ENCODE measurements at places on chromosomes 13 and 19.

DNA sequence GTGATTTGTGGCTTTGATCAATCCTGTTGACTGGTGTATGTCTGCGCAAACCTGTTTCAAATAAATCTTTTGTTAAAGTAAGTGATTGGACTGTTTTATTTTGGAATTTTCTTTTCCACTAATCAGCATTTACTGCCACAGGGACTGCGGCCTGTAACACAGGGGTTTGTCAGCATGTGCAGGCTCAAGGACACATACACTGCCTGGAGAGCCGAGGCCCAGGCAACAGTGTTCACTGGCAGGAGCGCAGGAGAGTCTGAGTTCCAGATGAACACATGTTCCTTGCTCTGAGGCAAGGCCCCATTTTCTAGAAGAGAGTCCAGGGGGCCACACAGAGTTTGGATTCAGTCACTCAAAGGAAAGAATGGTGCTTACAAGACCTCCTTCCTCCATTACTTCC, 26.0 kb downstream of the SHISA2 start:
- DNase-seq = no peak

DNA sequence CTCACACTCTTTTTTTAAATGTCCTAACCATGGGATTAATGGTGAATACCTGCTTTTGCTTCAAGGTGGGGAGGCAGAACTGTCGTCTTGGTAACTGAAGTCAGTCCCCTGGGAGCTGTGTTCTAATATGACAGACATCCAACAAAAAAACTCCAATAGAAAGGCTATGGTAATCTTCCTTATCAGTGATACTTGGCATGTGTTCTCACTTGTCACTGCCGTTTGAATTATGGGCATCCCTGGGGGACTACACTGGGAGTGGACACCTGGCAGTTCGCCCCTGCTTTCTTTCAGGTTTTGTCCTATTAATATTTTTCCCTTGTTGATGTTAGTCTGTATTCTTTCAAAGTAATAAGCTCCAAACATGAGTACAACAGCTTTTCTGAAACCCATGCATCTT, 252.6 kb downstream of the SLITRK5 start:
- DNase-seq = no peak

DNA sequence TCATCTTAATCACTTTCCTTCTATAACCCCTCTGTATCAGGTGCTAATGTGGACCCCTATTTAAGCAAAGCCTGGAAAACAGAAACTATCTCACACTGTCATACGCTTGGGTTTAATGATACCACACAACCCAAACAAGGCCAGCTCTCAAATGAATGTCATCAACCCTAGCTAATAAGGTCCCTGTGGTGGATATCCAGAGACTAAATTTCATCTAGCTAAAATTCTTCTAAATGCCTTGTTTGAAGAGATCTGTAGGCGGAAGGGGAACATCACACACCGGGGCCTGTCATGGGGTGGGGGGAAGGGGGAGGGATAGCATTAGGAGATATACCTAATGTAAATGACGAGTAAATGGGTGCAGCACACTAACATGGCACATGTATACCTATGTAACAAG, 95.5 kb downstream of the FOXO1 start:
- no peak for DNase-seq

DNA sequence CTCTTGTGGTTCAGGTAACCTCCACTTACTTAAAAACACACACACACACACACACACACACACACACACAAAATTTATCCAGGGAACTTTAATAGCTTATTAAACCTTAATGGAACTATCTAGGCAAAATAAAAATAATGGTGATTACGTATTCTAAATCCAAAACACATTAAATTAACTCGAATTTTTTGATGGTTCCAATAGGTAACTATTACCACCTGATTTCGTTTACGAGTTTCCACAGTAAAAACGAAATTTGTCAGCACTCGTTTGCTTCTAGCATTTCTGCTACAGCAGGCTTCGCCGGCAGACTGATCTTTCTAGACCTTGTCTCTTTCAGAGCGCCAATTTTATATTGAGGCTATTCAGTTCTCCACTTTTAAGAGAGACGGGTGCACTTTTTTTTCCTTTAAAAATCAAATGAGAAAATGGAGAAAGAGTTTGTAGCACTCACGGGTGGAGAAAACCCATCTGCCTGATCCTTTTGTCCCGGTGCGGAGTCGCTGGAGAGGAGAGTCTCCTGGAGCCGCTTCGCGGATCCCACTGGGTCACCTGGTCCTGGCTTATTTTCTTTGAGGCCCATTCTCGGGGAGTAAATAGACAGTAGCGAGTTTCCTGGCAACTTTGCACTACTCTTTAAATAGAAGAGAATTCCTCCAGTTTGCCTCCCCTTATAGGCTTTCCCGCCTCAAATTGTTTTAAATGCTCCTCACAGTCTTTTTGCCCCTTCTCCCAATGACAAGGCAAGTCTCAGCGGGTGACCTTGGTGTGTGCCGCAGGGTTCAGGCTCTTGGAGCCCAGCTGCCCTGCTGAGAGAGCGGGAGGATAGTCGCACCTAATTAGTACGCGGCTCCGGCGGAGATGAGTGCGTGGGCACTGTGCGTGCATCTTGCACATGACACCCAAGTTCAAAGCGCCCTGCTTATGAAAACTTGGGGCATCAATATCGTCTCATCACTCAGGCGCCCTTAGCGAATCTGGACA, 117.0 kb downstream of the KCNRG start:
- no peak for DNase-seq

DNA sequence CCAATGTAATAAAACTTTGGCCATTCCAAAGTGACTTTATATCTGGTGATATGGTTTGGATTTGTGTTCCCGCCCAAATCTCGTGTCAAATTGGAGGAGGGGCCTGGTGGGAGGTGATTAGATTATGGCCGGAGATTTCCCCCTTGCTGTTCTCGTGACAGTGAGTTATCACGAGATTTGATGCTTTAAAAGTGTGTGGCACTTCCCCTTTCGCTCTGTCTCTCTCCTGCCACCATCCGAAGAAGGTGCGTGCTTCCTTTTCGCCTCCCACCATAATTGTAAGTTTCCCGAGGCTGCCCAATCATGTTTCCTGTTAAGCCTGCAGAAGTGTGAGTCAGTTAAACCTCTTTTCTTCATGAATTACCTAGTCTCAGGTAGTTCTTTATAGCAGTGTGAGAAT, 9.3 kb upstream of the NALCN start:
- no peak for DNase-seq

DNA sequence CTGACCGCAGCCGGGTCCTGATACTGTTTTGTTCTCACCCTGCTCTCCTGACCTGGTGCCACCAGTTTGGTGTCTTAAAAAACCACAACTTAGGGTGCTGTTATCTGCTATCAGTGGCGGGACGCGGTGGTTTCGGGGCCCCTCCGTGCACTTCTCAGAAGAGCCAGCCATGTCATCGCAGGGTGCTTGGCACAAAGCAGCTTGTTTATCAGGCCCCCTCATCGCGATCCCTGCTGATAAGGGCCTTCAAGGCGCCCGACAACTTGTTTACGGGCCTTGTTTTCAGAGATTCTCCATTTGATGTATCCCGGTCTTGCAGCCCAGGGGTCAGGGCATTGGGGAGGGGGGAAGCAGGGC, 58.1 kb upstream of the KLF2 start:
- DNase-seq = no peak

DNA sequence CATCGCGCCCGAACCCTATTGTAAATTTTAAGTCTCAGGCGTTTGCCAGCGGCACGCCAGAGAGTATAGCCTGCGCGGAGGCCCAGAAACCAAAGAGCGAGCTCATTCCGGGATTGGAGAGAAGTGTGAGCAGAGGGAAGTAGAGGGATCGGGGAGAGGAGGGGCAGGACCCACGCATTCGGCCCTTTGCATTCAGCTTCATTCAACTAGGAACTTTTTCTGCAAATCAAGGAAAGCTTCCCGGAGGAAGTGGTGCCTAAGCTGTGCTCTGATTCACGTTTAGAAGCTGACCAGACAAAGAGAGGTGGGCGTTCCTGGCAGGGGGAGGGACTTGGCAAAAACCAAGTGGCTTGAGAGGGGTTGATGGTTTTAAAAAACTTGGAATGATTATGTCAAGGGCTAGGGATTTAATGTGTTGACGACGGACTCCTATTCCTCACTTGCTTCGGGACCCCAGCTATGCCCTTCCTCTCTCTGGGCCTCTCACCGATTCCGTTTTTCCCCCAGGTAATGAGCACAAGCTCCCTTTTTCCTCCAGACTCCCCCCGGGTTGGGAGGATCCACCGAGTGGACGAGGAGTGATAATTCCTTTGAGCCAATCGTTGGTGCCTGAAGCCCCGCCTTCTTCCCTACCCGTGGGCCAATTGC, 811 bp upstream of the PRMT1 start:
- DNase-seq = peak; percentile 94

DNA sequence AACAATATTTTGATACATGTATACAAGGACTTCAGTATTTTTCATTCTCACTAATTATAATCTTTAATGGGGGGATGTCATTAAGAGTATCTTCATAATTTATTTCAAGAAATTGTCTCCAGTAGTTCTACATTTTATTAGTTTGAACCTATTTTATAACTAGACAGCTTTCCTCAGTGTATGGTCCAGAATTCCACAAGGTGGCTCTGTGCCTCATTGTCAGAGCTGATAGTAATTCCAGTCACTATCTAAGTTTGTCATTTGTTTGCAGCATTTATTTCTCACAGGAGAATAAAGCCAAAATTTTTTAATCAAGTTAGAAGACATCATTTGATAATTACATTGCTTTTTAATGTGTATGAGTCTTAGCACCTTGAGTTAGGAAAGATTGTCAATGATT, 1633.0 kb upstream of the PCDH20 start:
- no peak for DNase-seq

DNA sequence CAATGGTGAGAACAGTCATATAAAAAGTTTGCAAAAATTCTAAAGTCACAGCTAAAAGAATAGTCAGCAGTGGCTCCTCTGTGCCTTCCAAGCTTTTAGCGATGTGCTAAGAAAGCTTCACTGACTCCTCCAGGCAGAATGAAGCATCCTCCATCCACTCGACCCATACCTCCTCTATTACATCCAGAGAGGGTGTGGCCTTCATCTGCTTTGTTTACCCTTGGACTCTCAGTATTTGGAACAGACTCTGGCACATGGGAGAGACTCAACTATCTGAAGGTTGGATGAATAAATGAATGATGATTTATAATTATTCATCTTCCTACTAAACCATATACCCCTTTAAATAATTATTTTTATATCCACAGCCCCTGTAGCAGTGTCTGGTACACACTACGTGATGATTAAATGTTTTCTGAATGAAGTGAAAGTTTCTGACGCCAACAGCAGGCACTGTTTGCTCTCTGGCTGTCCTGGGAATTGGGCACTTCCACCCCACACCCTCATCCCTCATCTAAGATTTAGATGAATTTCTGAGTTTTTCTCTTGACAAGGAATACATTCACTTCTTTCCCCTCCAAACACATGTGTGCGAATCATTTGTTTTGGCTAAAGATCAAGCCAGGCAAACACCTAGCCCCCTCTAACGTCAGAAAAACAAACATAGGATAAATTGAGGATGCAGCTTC, 93.9 kb downstream of the NUFIP1 start:
- no peak for DNase-seq

DNA sequence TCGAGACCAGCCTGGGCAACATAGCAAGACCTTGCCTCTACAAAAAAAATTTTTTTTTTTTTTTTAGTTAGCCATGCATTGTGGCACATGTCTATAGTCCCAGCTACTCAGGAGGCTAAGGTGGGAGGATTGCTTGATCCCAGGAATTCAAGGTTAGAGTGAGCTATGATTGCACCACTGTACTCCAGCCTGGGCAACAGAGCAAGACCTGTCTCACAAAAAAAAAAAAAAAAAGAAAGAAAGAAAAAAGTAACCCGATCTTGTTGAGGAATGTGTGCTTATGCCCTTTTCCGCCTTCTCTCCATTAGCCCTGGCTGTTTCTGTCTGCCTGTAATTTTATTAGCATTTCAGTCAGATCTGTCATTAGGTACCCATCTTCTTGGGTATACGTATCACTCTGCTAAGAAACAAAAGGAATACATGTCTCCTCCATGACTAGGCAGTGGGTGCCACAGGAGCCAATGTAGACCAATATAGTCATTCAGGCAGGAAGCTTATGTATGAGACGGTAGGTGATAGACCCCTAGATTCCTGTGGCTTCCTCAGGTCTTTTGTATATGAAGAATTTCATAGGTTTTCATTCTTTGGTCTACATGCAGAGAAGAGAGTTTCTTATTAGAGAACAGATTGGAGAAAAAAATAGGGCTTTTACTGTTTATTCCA, 59.6 kb upstream of the NPAS1 start:
- no peak for DNase-seq

GRCh38 chr19:6651965-6652804, 17.8 kb downstream of the TNFSF14 start:
- DNase-seq = no peak

DNA sequence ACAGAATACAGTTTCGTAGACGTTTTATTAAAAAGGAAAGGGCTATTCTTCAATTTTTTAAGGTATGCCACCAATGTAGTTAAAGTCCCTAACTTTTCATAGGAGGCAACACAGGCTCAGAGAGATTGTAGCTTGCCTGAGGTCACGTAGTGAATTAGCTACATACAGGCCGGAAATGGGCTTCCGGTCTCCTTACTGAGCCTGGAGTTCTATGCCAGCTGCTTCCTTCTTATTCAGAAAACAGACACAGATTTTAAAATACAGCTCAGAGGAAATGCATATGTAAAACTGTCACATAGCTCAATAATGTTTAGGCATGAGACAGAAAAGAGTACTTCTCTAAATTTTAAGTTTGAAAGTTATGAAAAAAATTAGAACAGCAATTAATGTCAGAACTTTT, 85.4 kb upstream of the TUBA3C start:
- no peak for DNase-seq

- DNase-seq = peak; percentile 84
Observed at GRCh38 chr13:21670883-21671619, at the start of gene FGF9. Gene FGF9 (plus strand): TSS chr13:21671073. CDS start chr13:21671913, 840 bp downstream.

DNA sequence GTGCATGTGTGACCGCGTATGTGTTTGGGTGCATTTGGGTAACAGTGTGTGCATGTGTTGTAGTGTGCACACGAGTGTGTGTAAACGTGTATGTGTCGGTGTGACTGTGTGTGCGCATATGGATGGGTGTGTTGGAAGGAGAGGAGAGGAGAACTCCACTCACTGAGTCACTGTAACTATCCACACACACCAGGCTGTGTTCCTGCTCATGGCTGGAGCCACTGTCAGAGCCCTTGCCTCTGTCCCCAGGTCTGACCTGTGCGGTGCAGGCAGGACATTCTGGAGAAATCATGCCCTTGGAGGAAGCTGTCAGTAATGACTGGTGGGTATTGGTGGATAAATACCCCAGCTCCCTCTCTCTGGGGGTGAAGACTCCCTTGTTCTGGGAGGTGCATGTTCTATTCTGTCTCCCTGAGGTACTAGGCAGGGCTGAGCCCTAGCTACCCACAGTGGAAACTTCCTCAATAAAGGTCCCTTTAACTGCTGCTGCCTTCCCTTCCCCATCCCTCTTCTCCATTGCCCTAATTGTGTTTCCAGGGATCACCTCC, 48.4 kb downstream of the CYP4F22 start:
- no peak for DNase-seq

Data from adipocyte (in vitro differentiated cells).